RKO (cell line): ENCODE measurements at places on chromosomes 7 and 10.

GRCh38 chr10:24272374-24272773, 63.4 kb downstream of the KIAA1217 start:
- no peak for DNase-seq

DNA sequence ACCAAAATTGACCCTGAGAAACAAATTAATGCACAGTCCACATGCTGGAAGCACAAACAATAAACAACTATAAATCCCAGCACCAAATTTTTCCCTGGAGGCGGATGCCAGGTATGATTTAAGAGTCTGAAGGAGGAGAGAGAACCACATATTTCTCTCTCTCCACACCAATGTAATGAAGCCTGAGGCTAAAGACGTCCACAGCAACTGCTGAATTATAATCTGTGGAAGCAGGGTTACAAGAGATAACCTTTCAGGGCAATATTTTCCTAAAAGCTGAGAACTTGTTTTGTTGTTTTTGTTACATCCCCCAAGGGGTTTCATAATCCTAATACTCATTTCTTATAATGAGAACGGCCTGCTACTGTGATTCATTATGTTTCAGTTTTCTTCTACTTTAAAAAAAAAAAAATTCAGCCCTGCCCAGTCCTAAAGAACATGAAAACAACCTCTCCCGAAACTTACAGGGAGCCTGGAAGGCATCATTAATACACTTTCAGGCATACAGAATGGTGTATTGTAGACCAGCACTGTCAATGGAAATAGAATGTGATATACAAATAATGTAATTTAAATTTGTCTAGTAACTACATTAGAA, 48.5 kb upstream of the ABLIM1 start:
- no peak for DNase-seq

DNA sequence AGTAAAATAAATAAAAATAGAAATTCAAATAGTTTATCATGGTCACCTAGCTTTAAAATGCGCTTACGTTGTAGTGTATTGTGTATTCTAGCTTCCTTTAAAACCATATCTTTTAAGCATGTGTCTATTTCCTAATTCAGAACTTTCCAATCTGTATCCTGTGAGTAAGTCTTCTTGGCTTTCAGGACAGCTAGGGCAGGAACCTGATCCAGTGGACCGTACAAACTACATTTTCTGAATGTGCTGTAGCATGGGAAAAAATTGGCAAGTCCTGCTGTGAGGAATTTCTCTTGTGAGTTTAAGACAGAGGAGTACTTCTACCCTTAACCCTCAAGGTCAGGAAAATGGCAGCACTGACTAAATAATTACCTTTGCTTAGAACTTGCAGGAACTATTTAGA, 12.1 kb downstream of the OPN1SW start:
- no peak for DNase-seq

- DNase-seq = no peak
These were observed 50.4 kb downstream of the CCNY start for GRCh38 chr10:35386594-35387174.

GRCh38 chr10:33780961-33781360, 446.5 kb upstream of the NRP1 start:
- no peak for DNase-seq
